Right atrium auricular region (tissue), 2 donors: ENCODE measurements at places on chromosomes 16 and 17. TPM values are rescaled to one million over a fixed set of nuclear protein-coding genes. Genes with fewer than 3 reads are reported as not detected.
A peak's percentile ranks its signal among the peaks of the same experiment; 100 is the strongest.

GRCh38 chr16:23141959-23142740 is 7.1 kb downstream of the USP31 start:
- H3K27ac ChIP-seq, result peak overlapping the region; percentile 80
- no peak for DNase-seq
- H3K4me3 ChIP-seq, result no peak overlapping the region
- H3K27me3 ChIP-seq, result no peaks in the 10 kb centered on the region
- H3K36me3 ChIP-seq, result no peaks in the 10 kb centered on the region

The ZSCAN32 gene
- 9.4 TPM for total RNA-seq

The SULT1A3 gene
- 7.4 TPM for total RNA-seq

The TBC1D3I gene
- total RNA-seq, result not detected
